LoVo (cell line): ENCODE measurements at places on chromosomes 1 and 21.

- DNase-seq: no peak
Observed at GRCh38 chr1:52306227-52307006, 59.6 kb downstream of the CC2D1B start.

GRCh38 chr1:115189814-115190539 is 100.7 kb upstream of the TSPAN2 start:
- DNase-seq: peak; percentile 24

DNA sequence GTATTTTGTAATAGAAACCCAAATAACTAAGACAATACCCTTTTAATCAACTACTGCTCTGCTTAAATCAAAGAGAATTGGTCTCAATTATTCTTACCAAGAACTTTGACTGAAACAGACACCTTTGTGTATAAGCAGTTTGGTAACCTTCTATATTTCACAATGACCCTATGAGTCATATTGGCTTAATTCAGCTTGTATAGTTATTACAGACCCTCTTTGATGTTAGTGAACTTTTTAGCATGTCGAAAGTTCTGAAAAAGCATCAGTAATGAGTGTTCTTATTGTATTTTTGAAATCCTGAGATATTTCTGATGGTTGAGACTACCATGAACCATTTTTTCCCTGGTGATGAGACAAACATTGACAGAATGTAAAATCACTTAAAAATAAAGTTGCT is 43.3 kb upstream of the RABGAP1L start:
- peak; percentile 20 for DNase-seq

DNA sequence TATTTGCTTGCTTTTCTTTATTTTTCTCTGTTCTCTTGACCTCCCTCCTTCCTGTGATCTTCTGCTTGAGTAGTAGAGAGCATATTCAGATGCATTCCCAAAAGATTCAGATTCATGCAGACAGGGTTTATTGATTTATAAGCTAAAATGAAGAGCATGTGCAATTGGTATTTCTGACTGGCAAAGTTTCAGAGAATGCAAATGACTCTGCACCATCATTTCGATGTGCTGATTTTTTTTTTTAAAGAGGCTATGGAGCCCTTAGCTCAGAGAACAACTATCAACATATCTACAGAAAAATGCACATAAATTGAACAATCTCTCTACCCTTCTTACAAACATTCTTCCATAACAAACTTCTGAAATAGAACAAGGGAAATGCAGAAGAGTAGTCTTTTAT is 312.0 kb downstream of the VAV3 start:
- DNase-seq: no peak

DNA sequence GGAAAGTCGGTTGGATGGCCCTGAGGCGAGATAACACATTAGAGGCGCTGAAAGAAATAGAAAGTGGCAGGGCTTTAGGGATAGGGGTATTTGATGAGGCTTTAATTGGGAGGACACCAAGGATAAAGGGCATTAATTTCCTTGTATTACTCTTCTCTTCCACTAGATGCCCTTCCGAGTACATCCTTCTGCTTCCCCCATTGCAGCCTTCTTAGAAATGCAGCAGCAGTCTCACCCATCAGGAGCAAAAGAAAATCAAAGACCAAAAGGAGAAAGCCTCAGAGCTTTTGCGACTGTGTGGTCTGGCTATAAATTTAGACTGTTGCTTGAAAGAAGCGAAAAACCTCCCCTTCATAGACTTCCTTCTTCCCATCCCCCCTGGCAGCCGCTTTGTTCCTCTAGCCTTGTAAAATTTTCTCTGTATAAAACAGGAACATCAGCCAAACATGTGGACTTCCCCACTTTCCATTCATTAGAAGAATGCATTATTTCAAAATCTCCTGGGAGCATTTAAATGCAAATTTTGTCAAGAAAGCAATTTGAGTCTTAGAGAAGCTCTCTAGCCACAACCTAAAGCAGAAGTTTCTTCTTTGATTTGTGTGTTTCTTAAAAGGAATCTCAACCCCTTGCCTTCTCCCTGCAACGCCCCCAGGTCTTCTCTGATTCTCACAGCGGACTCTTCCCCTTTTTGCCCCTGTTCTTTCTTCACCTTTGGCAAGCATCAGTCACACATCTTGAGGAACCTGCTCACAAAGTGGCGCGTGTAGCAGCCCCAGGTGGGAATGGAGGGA is 76.6 kb downstream of the NDUFS5 start:
- DNase-seq: peak; percentile 76

DNA sequence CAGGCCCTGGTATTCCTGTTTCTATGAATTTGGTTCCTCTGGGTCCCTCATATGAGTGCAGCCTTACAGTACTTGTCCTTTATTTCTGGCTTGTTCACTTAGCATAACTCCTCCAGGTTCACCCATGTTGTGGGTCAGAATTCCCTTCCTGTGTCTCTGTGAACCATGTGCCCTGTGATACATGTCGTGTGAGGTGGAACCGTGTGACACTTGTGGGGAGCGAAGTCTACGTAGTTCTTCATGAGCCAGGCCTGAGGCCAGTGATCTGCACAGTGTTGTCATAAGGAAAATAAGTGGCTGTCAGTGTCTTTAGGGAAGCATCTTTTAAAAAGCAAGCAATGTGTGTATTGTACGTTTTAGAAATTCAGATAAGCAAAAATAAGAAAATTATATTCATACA is 122.8 kb downstream of the GALNT2 start:
- DNase-seq: no peak

DNA sequence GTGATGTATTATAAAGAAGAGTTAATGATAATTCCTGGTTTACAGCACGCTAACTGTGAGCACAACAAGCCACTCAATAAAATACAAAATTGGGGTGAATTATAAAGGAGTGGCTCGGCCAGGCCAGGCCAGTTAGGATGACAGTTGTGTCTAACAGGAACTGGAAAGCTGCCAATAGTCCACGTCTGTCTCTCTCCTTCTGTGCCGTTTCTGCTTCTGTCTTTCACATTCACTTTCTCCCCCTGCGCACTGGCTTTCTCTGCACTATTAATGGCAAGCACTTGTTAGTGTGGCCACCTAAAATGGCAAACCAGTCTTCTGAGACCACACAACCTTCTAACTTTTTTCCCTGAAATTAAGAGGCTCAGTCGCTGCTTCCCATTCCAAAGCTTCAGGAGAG is 394.3 kb downstream of the NTNG1 start:
- no peak for DNase-seq

GRCh38 chr1:171912509-171913175 is 71.3 kb downstream of the DNM3 start:
- peak; percentile 18 for DNase-seq

DNA sequence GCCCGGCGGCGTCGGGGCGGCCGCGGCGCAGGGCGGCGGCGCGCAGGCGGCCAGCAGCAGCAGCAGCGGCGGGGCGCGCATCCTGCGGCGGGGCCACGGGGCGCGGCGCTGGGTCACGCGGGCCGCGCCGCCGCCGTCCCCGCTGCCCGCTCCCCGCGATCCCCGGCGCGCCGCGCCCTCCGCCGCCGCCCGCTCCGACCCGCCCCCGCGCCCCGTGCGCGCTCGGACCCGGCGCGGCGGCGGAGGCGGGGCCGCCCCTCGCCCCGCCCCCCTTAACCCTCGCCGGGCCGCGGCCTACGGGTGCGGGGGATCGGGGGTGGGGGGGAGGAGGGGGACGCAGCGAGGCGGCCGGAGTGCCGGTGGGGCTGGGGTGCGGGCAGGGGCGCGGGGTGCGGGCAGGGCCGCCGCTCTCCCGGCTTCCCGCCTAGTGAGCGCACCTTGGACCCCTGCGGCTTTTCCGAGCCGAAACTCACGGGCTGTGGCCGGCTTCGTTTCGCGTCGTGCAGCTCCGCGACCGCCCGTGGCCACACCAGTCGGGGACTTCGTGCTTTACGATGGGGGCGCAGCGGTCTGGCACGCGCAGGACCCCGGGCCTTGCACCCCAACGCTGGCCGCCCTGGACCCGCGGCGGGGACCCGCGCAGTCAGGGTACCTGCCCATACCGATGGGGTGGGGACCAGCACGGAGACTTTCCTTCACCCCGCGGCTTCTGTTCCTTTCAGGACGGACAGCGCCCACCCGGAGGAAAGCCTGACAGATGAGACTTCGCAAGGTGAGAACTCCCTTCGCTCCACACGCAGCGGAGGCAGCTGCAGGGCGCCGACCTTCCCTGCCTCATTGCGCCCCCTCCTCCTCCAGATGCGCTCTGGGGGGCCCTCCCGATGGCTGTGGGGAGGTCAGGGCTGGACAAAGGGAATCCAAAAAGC is at the start of gene FNDC10:
Gene FNDC10 (minus strand): TSS at position 201 of the 926 bp plus-strand sequence. CDS start 120 bp downstream, at position 81.
- peak; percentile 12 for DNase-seq

- DNase-seq: no peak
Observed at GRCh38 chr1:202005958-202006357, 4.4 kb upstream of the ELF3 start.

DNA sequence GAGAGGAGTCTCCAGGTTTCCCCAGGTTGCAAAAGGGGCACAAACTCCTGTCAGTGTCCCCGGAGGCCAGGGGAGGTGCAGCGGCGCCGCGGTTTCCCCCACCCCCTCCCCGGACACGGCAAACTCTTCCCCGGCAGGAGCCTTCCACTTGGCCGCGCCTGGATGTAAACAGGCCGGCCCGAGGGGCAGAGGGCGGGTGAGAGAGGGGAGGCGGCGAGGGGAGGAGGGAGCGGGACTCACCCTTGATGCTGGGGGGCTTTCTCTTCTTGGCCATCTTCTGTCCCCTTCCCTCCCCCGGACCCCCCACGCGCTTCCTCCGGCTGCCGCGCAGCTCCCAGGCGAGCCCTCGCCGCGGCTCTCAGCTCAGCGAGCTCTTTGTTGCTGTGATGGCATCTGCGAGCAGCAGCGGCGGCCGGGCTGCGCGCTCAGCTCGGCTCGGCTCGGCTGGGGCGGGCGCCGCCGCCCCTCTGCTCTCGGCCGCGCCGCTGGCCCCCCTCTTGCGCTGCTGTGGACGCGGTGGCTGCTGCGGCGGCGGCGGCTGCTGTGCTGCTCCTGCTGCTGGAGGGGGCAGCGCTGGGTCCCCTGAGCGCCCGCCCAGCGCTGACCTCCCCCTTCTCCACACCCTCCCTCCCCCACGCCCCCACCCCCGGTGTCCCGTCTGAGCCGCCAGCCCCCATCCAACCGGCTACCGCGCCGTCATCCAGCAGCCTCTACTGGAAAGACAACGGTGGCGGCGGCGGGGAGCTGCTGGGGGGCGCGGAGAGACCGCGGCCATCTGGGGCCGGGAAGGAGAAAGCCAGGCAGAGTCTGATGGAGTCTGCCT is 4.9 kb upstream of the SLC44A5 start:
- no peak for DNase-seq

DNA sequence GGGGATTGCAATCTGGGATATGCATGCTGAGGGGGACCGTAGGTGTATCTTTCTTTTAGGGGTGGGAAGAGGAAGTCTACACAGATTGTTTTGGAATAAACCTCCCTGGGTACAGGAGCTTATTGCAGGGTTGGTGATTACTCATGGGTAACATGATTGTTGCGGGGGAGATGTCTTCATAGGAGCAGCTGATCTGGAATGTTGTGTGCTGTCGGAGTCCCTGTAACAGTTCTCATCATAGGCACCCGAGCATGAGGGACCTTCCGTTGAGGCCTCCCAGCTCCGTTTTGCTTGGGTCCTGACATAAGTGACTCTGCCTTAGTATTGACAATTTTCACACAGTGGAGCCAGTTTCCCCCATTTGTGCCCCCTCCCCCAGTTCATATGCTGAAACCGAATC is 4.2 kb upstream of the PRXL2B start:
- DNase-seq: no peak

- DNase-seq: no peak
Observed at GRCh38 chr1:189463166-189463565, 1014.5 kb downstream of the BRINP3 start.

GRCh38 chr1:196372896-196373536 is 235.2 kb downstream of the KCNT2 start:
- DNase-seq: peak; percentile 39

- no peak for DNase-seq
Observed at GRCh38 chr1:65247419-65248359, 61.7 kb upstream of the DNAJC6 start.

GRCh38 chr1:247884797-247885413 is 10.5 kb upstream of the OR2W3 start:
- DNase-seq: no peak

DNA sequence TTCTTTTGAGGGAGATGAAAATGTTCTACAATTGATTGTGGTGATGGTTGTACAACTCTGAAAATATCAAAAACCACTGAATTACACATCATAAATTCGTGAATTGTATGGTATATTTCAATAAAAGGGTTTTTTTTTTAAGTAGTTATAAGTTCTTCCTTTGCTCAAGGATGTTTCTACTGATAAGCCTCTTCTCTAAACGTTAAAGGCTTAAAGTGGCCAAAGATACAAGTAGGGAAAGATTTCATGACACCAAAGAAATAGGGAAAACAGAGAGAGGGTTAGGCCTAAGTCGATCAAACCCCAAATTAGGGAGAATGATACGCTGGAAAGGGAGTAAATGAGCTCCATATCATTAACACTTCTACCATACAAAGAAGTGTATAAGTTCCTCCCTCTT is 4.1 kb downstream of the KDM5B start:
- no peak for DNase-seq

DNA sequence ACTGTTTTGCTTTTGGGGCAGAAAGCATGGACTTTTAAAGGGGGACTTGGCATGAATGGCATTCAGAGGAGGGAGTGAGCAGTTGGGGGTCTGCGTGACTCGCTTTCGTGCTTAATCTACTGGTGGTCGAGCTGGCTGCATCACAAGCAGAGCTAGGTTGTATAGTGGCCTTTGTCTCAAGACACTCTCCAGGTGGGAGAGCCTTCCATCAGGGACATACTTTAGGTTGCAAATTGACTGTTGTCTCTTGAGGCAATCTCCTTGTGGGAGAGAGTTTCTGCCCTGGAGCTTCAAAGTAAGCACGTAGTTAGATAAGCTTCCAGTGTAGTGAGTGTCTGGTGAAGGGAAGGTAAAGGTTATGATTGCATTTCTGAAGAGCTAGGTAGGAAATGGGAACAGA is 93.9 kb downstream of the C1orf21 start:
- no peak for DNase-seq

DNA sequence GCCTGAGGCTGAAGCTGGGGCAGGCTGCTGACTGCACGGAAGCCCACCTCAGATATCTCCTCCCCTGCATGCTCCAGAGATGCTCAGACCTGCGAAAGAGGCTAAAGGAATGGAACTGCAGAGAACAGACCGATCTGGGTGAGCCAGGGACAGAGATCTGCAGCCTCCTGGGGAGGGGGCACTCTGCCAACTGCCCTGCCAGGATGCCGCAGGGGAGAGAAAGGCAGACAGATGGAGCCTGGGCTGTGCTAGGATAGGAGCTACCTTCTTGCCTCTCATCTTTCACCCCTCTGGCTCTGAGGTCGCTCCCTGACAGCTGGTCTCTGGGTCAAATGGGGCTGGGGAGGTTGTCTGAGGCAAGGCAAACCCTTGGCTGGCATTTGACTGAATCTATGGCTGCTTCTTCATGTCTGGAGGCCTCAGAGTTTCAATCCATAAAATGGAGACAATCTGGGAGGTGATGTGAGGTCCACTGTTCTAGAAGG is 238.2 kb downstream of the GRIK3 start:
- DNase-seq: no peak

DNA sequence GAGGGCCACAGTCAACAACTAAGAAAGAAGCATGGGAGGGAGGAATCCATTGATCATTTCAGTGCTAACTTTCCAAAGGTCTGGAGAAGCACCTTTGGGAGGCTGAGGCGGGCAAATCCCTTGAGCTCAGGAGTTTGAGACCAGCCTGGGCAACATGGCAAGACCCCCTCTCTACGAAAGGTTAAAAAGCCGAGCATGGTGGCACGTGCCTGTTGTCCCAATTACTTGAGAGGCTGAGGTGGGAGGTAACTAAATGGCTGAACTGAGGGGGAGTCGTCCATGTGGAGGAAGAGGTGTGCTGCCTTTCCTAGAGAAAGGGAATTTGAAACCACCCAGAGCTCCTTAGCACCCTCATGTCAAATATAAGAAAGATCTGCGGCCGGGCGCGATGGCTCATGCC is 16.2 kb downstream of the MASP2 start:
- DNase-seq: no peak
